ENCODE measurements at places on chromosomes 12 and 14. TPM values are rescaled to one million over a fixed set of nuclear protein-coding genes. Genes with fewer than 3 reads are reported as not detected.

DNA sequence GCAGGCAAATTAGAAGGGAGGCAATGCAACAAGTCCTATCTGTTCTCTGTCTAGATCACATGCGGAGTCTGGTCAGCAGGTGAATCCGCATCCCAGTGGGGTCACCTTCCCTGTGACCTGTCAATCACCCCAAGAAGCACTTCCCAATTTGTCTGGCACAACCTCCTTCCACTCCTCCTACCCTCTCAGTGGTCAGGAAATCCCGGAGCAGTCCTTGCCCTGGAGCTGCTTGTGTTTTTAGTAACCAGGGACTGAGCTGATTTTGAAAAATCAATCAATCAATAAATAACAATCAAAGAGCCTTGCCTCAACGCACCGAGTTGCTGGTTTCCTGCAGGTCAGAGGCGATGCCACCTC lies 572 bp upstream of the ACSS3 start:
- DNase-seq = peak; percentile 71

TAS2R8 gene
- not detected for total RNA-seq

PIWIL1 gene
- not detected for total RNA-seq

GRCh38 chr12:102690253-102690652 lies 209.9 kb upstream of the IGF1 start:
- no peak for DNase-seq

TAS2R19 gene
- 0.49 TPM for total RNA-seq

DNA sequence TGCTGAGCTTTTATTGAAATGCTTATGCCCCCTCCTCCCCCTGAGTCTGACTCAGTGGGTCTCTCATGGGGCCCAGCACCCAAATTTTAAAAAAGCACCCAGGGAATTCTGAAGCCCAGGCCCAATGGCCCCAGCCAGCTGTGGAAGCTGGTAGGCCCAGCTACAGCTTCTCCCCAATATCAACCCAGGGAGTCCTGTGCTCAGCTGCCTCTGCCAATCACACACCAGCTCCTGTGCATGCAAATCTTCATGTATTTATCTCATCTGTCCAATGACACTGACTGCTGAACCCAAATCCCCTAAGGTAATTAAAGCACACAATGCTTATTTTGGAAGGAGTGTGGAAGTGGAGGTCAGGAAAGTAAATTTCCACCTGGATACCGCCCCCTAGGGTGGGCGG lies 76.3 kb downstream of the CCDC88C start:
- no peak for DNase-seq

DNA sequence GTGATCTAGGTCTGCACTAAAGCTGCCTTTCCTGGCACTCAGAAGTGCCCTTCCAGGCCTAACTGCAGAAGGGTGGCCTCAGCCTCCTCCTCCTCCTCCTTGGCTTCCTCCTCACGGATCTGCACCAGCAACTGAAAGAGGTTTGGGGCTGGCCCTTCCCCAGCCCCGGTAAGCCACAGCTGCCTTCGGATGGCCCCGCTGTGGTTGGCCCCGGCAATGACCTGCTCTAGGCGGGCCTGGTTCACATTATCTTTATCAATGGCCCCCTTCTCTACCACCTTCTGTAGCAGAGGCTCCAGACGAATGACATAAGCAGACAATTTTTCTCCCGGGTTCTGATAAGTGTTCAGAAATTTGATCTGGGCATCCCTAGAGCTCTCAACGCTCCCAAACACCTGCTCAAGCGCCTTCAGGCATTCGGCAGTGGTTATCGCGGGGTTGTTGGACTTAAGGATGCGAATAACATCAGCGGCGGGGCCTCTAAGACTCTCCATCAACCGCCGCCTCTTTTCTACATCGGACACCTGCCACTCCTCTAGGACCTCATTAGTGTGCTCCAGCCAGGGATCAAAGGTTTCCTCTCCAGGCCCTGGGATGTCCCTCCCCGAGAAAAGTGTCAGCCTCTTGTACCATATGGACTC lies 1.5 kb downstream of the PNMA1 start:
- no peak for DNase-seq

DNA sequence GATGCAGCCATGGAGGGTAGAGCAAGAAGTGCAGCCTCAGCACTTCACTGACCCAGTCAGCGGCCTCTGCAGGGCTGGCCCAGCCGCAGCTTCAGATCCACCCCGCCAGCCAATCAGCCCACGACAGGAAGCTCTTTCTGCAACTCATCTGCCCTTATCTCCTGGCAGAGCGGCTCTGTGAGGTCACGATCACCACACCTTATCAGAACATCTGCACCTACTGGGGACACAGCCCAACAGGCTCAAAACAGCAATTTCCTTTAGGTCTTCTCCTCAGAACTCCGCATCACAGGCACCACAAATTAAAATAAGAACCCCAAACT lies 287.3 kb downstream of the BCL11B start:
- DNase-seq = no peak

DNA sequence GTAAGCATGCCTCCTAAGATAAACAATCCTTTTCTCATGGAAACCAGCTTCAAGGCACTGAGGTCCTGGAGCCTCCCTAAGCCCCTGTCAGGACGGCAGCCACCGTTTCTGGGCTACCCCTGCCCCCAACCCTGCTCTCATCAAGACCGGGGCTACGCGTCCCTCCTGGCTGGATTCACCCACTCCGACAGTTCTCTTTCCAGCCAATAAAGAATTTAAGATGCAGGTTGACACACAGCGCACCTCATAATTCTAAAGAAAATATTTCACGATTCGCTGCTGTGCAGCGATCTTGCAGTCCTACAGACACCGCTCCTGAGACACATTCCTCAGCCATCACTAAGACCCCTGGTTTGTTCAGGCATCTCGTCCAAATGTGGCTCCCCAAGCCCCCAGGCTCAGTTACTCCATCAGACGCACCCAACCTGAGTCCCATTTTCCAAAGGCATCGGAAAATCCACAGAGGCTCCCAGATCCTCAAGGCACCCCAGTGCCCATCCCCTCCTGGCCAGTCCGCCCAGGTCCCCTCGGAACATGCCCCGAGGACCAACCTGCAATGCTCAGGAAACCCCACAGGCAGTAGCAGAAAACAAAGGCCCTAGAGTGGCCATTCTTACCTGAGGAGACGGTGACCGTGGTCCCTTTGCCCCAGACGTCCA lies 336.3 kb downstream of the TMEM121 start:
- peak; percentile 15 for DNase-seq

- DNase-seq = no peak
Observed at GRCh38 chr12:51687614-51688013, 96.6 kb downstream of the SCN8A start.

- no peak for DNase-seq
Observed at GRCh38 chr12:118741194-118741593, 240.1 kb upstream of the SRRM4 start.

- no peak for DNase-seq
Observed at GRCh38 chr12:114835031-114835430, 151.1 kb upstream of the TBX3 start.

DNA sequence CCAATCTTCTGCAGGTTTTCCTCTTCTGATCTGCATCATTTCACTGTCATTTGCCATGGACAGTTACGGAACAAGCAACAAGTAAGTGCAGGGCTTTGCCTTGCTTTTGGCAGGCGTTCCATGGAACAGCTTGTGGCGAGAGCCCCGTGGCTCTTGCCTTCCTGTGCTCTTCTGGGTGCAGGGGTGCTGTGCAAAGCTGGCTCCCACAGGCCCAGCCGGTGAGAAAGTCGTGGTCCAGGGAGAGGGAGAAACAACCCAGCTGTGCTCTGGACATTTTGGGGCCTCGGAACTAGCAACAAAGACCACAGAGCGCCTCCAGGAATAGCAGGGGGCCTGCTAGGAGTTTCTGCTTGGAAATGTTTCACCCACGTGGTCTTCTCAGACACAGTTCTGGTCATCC lies 164.7 kb downstream of the ADGRD1 start:
- no peak for DNase-seq

DNA sequence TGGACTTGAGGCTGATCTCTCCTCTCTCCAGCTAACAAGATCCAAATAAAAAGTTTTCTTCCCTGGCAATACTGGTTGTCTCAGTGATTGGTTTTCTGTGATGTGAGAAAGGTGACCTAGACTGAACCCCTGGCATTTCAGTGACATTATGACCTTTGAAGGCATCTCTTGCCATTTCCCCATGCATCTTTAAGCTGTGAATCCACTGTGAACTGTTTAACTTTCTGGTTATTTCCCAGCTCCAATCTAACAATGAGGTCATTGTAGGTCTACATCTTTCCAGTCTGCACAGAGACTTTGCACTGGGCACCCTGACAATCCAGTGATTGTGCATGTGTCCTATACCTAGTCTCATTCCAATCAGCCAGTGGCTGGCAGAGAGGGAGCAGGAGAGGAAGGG lies 155.9 kb upstream of the NUDT4 start:
- no peak for DNase-seq

MYO1H gene
- 0.16 TPM for total RNA-seq

SETD1B gene
- total RNA-seq = 8.0 TPM

ALDH1L2 gene
- 2.7 TPM for total RNA-seq

CLEC4C gene
- total RNA-seq = not detected

DNA sequence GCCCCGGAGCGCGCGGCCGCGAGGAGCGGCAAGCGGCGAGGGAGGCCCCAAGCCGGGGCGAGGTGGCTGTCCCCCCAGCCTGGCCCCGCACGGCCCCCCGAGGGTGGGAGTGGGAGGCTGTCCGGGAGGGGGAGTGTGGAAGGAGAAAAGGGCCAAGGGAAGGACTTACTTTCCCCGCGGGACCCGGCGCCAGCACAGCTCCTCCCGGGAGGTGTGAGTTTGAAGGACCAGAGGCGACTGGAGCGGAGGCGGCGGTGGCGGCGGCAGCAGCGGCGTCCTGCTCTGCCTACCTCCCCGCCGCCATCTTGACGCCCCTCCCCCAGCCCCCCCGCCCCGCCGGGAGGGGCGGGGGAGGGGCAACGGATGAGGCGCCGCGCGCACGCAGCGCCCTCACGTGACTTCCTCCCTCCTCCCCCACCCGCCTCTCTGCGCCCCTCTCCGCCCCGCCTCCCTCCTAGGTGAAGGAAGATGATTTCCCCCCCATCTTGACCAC lies at the start of gene SBNO1:
Gene SBNO1 (minus strand): TSS at position 316 of the 493 bp plus-strand sequence. CDS start 14,406 bp downstream, outside the sequence.
- DNase-seq = peak; percentile 95

FOXM1 gene
- 1.2 TPM for total RNA-seq

DNA sequence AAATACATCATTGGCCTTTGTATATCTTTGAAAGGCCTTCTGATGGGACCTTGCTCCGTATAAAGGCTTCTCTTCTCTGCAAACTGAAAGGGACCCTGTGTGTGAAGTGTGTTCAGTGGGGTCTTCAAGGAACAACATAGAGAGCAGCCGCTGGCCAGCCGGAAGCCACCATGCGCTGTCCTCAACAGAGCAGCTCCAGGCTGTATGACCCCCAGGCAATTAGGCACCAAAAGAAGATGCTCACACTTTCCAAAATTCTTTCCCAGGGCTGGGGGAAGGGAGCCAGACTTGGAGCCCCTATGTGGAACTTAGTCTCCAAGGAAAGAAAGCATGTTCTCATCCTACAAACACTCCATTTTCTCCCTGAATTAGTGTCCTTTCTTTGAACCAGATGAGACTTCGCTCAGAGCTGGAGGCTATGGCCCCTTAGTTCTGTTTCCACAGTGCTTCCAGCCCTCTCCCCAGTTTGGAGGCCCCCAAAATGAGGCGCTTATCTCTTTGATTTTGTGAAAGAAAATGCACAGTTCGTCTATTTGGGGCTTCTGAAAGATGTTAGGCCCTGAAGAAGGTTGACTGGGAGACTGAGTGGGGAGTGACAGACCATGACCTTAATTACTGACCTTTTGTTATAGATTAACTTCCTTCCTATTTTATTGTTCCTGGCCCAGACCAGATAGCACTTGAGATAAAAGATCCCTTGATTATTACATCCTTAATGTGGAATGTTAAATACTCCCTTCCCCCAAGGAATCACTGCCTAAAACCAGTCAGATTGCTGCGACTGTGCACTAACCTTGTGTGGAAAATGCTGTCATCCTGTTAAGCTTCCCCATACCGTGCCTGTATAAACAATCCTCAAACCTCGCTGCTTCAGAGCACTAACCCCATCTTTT lies 128.3 kb upstream of the FGD4 start:
- DNase-seq = no peak

DNA sequence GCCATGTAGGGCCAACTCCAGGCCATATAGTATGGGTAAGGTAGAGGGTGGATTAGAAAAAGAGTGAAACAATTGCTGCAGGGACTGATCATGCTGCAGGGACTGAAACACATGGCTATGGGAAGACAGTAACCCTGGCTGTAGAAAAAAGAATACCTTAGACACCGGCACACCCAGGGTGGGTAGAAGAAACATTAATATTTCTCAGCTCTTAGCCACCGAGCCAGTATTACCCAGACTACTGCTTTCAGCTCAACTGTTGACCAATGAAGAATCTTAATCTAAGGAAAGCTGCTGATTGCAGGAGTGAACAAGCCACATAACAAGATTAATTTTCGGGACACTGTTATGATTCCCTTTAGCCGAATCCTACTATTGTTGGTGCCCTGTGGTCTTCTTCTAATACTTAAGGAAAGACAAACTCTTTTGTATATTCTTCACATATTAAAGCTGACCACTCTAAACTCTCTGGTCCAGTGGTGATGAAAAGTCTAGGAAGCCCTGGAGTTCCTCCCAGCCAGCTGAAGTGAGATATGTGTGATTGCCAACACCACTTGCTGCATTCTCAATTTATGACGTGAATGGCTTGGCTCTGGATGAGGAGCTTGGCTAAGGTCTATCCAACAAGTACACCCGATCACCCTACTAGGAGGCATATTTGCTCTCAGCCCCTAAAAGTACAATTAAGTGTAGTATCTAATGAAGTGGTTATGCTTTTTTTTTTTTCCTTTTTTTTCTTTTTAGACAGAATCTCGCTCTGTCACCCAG lies 69.2 kb downstream of the NOVA1 start:
- no peak for DNase-seq

DNA sequence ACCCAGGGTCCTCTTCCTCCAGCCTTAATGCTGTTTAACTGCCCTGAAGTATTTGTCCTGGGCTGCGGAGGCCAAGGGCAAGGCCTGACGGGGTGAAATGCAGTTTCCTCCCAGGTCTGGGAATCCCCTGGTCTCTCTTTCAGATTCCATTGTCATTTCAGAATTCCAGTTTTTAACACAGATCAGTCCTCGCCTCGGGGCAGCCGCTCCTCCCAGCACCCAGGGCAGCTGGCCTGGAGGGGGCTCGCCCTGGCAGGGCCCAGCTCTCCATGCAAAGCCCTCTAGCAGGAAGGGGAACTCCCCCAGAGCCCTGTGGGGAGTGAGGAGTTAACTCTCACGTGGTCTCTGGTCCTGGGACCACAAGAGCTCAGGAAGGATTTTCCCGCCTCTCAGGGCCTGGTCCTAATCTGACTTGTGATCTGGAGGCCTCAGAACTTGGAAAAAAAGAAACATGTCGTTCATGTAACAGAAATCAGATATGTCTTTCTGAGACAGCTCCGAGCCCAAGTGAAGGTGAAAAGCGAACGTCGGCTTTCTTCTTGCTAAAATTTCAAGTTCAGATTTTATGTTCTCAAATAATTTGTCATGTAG lies 265.6 kb upstream of the SFSWAP start:
- no peak for DNase-seq

PPP2R5C gene
- total RNA-seq = 199 TPM

- no peak for DNase-seq
Observed at GRCh38 chr12:4251216-4251891, 22.2 kb upstream of the CCND2 start.

DNA sequence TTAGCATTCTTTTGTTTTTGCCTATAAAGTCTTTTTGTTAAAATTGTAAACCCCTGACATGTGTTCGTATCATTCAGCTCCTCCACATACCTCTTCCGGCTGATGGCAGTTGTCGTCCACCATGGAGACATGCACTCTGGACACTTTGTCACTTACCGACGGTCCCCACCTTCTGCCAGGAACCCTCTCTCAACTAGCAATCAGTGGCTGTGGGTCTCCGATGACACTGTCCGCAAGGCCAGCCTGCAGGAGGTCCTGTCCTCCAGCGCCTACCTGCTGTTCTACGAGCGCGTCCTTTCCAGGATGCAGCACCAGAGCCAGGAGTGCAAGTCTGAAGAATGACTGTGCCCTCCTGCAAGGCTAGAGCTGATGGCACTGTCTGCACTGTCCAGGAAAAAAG lies 7.7 kb downstream of the ALKBH2 start:
- DNase-seq = no peak

Data from Right ventricle myocardium inferior (tissue), 1 donor.